ENCODE measurements at places on chromosomes 7 and 10.

- peak; percentile 88 for DNase-seq
Measured at GRCh38 chr10:4847561-4848355, 21.8 kb downstream of the AKR1E2 start.

GRCh38 chr7:102232611-102233286 lies 53.9 kb upstream of the SH2B2 start:
- no peak for DNase-seq

DNA sequence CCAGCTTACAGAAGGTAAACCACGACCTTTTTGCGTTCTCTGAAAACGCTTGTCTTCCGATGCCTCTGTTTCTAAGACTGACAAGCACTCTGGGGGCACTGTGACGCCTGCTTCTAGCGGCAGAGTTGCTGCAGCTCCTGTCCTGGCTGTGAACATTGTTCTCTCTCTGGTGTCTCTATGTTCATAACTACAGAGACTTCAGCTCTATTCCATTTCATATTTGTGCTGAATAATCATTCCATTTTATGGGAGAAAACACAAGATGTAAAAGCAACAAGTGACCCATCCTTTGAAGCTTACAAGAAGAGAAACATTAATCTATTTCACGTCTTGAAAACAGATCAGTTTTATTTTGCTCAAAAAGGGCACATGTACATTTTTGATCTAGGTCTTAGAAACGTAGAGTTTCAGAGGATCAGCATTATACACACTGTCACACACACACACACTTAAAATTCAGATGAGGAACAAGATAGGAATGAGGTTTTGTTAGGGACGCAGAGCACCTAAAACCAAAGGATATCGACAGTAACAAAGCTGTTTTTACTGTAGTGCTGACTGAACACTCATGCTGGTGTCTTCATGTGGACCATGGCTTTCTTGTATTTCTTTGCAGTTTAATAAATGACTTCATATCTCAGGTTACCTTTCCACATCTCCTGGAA lies 3.0 kb downstream of the IKZF1 start:
- no peak for DNase-seq

GRCh38 chr10:63128443-63128842 lies 4.7 kb upstream of the NRBF2 start:
- no peak for DNase-seq

DNA sequence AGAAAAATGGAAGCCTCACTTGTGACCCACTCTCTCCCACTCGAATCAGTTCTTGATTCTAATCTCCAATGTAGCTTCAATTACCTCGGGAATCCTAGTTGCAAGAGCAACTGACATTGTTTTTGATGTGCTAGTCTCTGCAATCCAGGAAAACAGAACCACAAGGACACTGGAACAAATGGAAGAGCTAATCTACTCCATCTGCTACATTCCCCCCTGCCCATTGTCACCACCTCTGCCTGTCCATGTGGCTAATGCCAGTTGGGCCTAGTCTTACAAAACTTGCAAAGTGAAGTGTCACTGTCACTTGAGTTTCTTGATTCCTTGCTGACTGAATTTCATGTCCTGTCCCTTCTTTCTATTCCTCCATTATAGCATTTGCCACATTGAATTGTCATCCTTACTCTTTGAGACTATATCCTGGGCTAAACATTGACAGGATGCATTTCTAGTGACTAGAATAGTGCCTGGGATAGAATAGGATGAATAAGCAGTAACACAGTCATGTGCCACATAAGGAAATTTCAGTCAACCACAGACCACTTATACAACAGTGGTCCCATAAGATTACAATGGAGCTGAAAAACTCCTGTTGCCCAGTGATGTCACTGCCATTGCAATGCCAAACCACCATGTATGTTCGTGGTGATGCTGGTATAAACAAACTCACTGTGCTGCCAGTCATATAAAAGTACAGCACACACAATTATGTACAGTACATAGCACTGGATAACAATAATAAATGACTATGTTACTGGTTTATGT lies 13.5 kb downstream of the GCC1 start:
- no peak for DNase-seq

GRCh38 chr7:122672536-122672935 lies 26.4 kb downstream of the RNF133 start:
- DNase-seq = no peak

- DNase-seq = no peak
Measured at GRCh38 chr7:140398821-140399220, 491 bp upstream of the SLC37A3 start.

- no peak for DNase-seq
Measured at GRCh38 chr10:4250587-4250887, 465.5 kb upstream of the KLF6 start.

DNA sequence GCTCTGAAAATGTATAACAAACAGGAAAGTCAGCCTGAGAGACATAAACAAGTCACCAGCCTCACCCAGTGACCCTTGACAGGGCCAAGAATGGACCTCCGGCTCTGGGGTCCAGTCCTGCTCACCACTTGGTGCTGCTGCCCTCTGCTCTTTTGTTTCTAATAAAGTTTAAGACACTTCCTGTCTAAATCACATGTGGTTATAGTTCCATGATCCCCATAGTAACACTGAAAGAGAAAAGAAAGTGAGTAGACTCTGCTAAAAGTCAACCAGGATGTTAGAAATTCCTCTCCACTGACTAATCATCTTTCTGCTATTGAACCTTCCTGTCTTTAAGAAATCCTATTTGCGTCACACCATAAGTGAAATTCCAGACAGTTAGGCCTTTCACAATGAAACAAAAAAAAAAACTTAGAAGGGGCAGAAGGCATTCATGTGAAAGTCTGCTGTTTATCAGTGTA lies 179.2 kb upstream of the BET1 start:
- peak; percentile 69 for DNase-seq

DNA sequence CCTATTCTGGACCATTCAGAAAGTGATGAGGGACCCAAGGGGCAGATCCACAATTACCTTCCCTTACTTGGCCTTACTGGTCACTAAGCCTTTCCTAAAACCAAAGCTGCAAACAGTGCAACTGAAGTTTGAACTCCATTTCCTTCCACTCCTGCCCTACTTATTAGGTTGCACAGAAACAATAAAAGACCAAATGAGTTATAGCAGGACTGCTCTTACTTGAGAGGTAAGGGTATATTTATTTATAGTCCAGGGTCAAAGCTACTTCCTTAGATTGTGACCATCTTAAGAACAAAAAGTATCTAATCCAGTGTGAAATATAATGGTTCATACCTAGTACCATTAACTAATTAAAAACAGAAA lies 27.0 kb downstream of the CDK6 start:
- DNase-seq = no peak

GRCh38 chr7:66163186-66163610 lies 41.9 kb upstream of the TPST1 start:
- no peak for DNase-seq

All from PC-9 (cell line).